ENCODE measurements at places on chromosomes 1 and 21. TPM values are rescaled to one million over a fixed set of nuclear protein-coding genes. Genes with fewer than 3 reads are reported as not detected.

FMOD gene
- 10.2 TPM for total RNA-seq

E2F2 gene
- total RNA-seq: not detected

TCHHL1 gene
- total RNA-seq: not detected

HTR6 gene
- total RNA-seq: not detected

BARHL2 gene
- not detected for total RNA-seq

DNASE2B gene
- 0.15 TPM for total RNA-seq

CORT gene
- total RNA-seq: not detected

CFAP57 gene
- total RNA-seq: 0.20 TPM

CATSPERE gene
- total RNA-seq: 0.40 TPM

HRNR gene
- not detected for total RNA-seq

KIF26B gene
- total RNA-seq: 0.56 TPM

CHRNB2 gene
- total RNA-seq: 0.32 TPM

LCE2D gene
- total RNA-seq: not detected

A3GALT2 gene
- total RNA-seq: not detected

NUP210L gene
- 0.06 TPM for total RNA-seq

ZFP69 gene
- 2.5 TPM for total RNA-seq

LAMC2 gene
- 1.9 TPM for total RNA-seq

TMEM50B gene
- total RNA-seq: 16.8 TPM

RRP1 gene
- total RNA-seq: 11.8 TPM

NPHS2 gene
- not detected for total RNA-seq

SPATA1 gene
- 0.78 TPM for total RNA-seq

PPM1J gene
- 0.92 TPM for total RNA-seq

SNAPIN gene
- total RNA-seq: 13.3 TPM

AMY1C gene
- 0.16 TPM for total RNA-seq

PRKCZ gene
- total RNA-seq: 20.4 TPM

LINGO4 gene
- 0.38 TPM for total RNA-seq

FAM177B gene
- total RNA-seq: 0.32 TPM

TNFRSF4 gene
- total RNA-seq: 1.6 TPM

OR2AK2 gene
- not detected for total RNA-seq

AMY1B gene
- 0.32 TPM for total RNA-seq

NPPB gene
- 0.28 TPM for total RNA-seq

WLS gene
- total RNA-seq: 58.3 TPM

CR1L gene
- total RNA-seq: not detected

SH2D5 gene
- total RNA-seq: 0.09 TPM

FCRL2 gene
- not detected for total RNA-seq
